Stimulated activated naive CD4-positive, alpha-beta T cell (primary cell): ENCODE measurements at places on chromosomes 6 and 20.
A peak's percentile ranks its signal among the peaks of the same experiment; 100 is the strongest.

DNA sequence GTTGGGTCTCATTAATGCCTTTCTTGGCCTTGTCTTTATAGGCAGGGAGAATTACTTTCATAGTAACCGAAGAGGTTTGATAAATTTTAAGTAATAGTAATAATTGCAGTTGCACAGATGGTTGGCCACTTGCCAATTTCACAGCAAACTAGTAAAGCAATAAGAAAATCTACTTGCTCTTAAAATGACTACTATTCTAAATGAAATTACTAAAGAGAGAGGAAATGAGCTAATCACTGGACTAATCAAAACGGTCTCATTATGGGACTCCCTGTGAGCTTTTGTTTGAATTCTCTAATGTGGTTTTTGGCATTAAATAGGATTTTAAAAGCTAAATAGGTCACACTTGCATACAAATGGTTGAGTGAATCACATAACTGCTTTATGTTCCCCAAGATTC is 227.4 kb upstream of the PLN start:
- DNase-seq = no peak

GRCh38 chr6:37339741-37340638 is 13.8 kb upstream of the RNF8 start:
- DNase-seq = no peak

DNA sequence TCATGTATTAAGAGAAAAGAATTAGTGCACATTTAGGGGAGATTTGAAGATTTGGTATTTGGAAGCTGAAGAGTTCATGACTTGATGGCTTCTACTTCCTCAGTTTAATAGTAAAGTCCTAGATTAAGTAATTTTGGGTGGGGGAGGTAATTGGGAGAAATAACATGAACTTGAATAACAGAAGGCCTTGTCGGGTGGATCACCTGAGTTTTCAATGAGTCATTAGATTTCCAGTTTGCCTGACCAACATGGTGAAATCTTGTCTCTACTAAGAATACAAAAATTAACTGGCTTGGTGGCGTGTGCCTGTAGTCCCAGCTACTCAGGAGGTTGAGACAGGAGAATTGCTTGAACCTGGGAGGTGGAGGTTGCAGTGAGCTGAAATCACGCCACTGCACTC is 181.0 kb downstream of the GJA1 start:
- no peak for DNase-seq

GRCh38 chr20:58313396-58313795 is 3.9 kb downstream of the RAB22A start:
- no peak for DNase-seq

- DNase-seq = no peak
These were observed 211.0 kb downstream of the WDR27 start for GRCh38 chr6:169490830-169491229.

GRCh38 chr6:21241231-21242130 is 352.1 kb upstream of the SOX4 start:
- no peak for DNase-seq

DNA sequence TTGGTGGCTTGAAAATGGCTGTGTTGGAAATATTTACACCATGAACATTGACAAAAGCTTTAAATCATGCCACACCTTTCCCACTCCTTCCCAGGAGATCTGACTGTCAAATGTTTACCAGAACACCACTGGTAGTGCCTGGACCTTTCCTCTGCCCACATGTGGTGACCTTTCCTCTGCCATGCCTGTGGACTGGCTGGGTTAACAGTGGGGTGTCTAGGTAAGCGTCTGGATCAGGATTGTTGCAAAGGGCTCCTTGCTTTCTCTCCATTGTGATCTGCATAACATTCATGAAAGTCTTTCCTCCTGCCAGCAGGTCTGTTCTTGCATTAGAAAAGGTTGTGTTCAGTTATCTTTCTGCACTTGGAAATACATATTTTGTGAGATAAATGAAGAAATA is 572.7 kb downstream of the DHX35 start:
- DNase-seq = no peak

DNA sequence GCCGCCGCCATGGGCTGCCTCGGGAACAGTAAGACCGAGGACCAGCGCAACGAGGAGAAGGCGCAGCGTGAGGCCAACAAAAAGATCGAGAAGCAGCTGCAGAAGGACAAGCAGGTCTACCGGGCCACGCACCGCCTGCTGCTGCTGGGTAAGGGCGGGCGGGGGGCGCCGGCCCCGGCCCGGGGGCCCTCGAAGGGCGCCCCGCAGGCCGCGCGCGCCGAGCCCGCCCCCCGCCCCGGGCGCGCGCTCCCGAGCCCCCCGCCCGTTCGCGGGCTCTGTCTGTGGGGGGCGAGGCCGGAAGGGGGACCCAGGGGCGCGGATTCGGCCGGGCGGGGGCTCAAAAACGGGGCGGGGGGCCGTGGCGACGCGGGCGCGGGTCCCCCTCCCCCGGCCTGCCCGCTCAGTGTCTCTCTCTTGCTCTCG is 39.2 kb downstream of the GNAS start:
- no peak for DNase-seq

GRCh38 chr6:46400898-46401297 is 90.4 kb downstream of the RCAN2 start:
- DNase-seq = no peak

DNA sequence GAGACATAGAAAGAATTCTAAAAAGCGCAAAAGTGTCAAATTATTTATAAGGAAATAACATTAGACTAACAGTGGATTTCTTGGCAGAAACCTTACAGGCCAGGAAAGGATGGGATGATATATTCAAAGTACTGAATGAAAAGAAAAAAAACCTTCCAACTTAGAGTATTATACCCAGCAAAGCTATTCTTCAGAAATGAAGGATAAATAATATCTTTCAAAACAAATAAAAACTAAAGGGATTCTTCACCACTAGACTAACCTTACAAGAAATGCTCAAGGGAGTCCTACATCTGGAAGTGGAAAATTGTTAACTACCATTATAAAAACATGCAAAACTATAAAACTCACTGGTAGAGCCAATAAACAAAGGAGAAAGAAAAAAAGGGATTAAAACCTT is 65.8 kb downstream of the SLC22A2 start:
- DNase-seq = no peak

DNA sequence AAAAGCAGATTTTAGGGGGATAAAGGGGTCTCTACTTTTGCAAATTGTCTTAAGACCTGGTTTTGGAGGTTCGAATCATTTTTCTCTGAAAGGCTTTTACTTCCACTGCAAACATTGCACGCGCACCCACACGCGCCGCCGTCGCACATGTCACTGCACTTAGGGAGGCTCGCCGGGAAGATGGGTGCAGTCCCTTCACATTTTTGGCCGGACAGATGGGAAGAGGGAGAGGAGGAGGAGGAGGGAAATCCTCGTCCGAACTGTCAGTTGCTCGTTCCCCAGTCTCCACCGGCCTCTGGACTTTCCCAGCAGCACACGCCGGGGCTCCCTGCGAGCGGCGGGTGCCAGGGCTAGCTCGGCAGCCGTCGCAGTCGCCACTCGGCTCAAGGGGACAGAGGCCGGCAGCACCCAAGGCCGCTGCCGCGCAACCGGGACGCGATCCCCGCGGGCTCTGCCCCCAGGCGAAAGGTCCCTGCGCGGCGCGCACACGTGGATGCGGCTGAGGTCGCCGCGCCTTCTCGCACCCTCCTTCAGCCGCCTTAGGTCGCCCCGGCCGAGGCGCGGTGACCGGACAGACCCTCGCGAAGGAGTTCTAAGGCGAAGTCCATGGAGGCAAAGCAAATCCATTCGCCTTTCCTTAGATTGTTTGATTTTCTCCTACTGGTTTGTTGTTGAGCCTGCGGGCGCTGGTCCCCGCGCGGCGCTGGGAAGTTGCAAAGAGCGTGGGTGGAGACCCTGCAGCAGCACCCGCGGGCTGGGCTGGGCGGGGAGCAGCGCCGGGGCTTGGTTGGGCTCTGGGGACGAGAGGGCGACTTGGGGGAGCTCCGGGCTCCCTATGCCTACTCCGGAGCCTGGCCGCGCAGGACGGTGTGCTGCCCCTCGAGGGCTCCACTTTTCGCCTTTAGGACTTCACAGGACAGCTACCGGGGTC is 1.2 kb downstream of the MYB start:
- peak; percentile 31 for DNase-seq

DNA sequence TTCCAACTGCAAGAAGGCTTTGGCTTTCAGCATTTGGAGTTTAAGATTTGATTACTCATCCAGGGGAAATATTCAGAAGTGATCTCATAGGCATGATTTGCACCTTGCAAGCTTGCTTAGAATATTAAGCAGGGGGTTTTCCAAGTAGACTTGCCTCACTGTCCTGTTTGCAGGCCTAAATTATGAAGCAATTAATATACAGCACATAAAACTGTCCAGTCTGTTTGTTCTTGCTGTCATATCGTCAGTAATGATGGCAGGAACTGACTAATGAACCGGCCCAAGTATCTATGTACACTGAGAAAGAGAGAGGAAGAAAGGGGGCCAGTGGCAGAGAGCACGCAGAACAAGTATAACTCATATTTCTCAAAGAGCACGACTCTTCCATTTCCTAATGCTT is 212.5 kb upstream of the SUPT3H start:
- DNase-seq = no peak

DNA sequence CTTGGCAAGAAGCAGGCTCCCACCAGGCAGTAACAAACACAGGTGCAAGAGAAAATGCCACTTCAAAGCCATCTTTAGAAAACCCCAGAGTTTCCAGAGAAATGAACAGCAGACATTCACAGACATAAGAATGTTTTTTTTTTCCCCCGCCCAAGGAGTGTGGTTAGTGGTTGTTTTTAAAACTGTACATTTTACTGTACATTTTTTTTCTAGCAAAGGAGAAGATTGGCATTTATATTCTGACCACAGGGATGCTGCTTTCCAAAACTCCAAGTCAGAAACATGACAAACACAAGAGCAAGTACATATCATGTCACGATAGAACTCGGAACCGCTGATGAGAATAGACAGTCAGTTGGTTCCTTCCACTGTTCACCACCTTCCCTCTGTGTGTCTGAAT is 197.9 kb downstream of the LRFN2 start:
- DNase-seq = no peak

DNA sequence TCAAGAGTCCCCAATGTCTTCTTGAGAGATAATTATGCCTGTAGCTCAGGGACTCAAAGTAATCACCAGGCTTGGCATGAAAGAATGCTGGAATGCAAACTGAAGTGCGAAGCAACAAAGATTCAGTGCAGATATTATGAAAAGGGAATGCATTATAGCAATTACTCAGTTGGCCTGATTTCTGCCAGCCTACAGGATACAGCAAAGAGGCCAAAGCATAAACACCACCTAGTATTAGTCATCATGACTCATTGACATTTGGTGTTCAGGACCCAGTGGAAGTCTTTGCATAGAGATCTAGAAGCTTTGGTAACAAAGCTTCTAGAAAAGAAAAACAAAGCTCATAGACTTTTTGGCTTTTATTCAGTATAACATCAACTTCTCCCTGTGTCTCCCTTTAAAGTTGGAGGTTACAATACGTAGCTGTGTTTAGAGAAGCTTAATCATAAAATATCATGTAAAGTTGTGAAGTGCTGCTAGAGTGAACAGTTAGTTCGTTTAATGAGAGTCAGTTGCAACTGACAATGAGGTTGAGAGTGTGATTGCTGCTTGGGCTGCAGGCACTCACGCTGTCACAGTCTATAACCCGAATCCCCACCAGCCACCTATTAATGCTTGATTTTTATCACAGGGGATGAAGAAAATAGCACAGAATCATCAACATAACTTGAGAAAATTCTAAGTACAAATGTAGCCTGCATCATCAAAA is 932.7 kb downstream of the TFAP2A start:
- DNase-seq = no peak

GRCh38 chr20:1041845-1042390 is 39.8 kb upstream of the RSPO4 start:
- no peak for DNase-seq

DNA sequence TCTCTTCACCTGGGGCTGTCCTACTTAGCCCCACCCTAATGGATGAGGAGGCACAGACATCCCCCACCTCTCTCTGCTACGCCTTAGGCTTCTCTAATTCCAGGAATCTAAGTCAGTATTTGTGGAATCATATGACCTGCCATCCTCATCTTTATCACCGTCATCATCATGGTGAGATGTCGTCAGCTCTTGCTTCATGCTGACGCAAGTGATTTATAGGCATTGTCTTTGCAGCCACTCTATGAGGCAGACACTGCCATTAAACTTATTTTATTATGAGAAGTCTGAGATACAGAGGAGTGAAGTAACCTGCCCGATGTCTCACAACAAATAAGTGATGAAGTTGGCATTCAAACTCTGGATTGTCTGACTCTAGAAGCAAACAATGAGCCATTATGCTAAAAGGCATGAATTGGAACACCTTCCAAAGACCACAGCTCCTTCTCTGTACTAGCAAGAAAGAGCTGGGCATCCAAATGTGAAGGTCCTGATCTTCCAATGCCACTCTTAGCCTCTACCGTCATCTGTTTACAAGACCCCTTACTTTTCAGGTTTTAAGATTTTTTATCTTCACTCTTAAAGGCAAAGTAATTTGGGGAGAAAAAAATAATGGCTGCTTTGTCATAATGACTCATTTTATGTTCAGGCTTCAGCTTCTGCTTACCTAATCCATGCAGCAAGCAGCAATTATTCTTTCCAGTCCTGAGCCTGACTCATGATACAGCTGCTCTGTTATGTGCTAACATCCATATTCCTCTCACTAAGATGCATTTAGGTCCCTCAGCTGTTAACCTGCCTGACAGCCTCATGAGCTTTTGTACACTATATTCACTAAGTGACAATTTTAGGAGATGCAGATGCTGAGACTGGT is 113.7 kb upstream of the BCLAF1 start:
- DNase-seq = no peak

DNA sequence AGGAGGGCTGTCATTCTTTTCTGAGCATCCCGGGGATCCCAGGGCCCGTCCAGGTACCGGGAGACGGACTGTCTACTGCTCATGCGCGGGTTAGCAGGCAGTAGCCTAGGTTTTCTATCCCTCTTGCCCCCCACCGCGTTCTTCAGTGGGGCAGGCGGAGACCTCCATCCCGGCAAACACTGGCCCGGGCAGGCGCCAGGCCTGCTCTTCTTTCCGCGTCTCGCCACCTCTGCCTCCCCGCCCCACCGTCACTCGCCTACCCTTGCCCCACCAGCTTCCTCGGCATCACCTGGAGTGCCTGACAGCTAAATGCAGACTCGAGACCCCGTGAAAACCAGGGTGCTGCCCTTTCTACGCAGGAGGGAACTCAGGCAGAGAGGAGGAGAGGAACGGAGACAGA is 1937.7 kb upstream of the DEFB115 start:
- no peak for DNase-seq
